ENCODE measurements at places on chromosomes 12 and 14.
A peak's percentile ranks its signal among the peaks of the same experiment; 100 is the strongest.

GRCh38 chr12:112381406-112381882, 787 bp downstream of the HECTD4 start:
- H3K4me1 ChIP-seq, result peaks cover 16% of the 10 kb centered on the region
- no peaks in the 10 kb centered on the region for H3K27me3 ChIP-seq
- peak overlapping the region; percentile 86 for H3K4me3 ChIP-seq
- H3K36me3 ChIP-seq, result peaks cover 8% of the 10 kb centered on the region
- H3K27ac ChIP-seq, result peak overlapping the region; percentile 97
- peak; percentile 46 for DNase-seq

DNA sequence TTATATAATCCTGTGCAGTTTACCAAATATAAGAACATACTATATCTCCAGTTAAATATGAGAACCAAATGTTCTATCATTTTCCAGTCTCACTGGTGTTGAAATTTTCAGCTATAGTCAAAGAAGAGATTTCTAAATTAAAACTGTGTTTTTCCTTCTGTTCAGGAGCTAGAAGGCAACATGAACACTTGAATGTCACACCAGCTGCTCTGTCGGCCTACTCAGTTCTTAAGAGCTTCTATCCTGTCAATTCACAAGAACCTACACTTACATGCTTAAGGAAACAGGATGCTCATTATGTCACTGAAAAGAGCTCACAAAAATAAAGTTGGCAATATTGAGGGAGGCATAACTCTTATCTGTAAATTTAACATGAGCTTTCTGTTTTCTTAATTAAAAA, 43.1 kb downstream of the ATP2B1 start:
- no peak overlapping the region for H3K27ac ChIP-seq
- H3K4me3 ChIP-seq, result no peak overlapping the region
- no peaks in the 10 kb centered on the region for H3K27me3 ChIP-seq
- H3K4me1 ChIP-seq, result peaks cover 44% of the 10 kb centered on the region
- no peak for DNase-seq

DNA sequence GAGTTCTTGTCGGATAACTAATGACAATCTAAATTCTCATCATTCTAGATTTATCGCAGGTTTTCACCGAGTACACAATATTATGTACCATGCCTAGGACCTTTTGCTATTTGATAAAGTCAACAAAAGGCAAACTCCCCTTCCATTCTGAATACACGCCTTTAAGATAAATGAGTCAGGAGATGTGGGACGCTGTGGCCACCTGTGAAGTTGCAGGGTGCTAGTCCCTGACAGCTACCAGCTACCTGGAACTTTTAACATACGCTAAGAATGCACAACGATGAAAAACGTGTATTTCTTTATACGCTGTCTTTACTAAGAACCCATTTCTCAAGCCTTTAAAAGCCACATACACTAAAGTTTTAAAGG, 678 bp downstream of the MDM1 start:
- H3K36me3 ChIP-seq, result peaks cover 21% of the 10 kb centered on the region
- no peaks in the 10 kb centered on the region for H3K27me3 ChIP-seq
- H3K4me1 ChIP-seq, result peaks cover 24% of the 10 kb centered on the region
- H3K27ac ChIP-seq, result peak overlapping the region; percentile 89
- DNase-seq, result no peak

DNA sequence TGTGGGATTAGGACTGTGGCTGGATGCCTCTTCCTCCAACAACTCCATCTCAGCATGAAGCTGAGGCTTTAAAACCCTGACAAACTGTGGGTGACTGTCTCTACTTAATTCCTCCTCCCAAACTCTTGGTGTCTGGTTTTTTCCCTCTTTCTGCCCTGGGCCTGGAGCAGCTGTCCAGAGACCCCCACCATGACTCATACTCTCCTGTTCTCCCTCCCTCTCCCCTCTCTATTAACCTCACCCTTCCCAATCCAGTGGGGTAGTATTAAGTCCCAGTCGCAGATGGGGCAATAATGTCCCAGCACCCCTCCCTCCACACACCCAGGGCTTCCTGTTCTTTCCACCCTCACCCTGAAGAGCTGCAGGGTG, 2.0 kb upstream of the DNAJC14 start:
- peaks cover 25% of the 10 kb centered on the region for H3K36me3 ChIP-seq
- no peaks in the 10 kb centered on the region for H3K27me3 ChIP-seq
- H3K4me3 ChIP-seq, result peak overlapping the region; percentile 59
- H3K4me1 ChIP-seq, result peaks cover 28% of the 10 kb centered on the region

- H3K4me1 ChIP-seq, result peaks cover 14% of the 10 kb centered on the region
- H3K27ac ChIP-seq, result no peak overlapping the region
- H3K27me3 ChIP-seq, result peaks cover 7% of the 10 kb centered on the region
- H3K4me3 ChIP-seq, result no peak overlapping the region
- DNase-seq, result no peak
- H3K36me3 ChIP-seq, result no peaks in the 10 kb centered on the region
Measured at GRCh38 chr14:34049790-34050189, 98.9 kb upstream of the EGLN3 start.

DNA sequence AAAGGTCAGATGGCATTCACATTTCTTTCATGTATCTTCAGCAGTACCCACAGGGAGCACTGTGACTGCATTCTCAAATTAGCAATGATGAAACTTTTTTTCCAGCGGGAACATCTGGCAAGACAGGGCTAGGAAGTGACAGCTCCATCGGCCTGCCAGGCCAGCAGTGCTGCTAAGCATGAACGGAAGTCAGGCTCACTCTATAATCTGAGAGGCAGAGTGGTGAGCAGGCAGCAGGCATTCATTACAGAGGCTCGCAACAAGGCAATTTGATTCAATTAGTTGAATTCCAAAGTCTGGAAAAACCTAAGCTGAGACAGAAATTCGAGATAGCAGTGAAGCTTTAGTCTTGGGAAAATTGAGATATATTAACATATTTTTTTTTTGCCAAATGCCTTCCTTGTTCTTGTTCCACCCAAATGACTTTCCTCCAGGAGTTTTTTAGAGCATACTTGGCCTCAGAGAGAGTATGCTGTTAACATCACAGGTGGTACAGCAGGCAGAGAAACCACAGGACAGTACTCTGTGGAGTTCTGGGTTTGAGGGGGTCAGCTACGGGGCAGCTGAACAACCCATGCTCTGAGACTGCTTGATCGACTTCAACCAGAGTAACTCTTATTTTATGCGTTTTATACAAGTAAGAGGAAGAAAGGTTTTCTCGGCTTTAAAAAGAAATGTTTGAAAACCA, 414.9 kb downstream of the APAF1 start:
- H3K4me1 ChIP-seq, result no peaks in the 10 kb centered on the region
- H3K27me3 ChIP-seq, result no peaks in the 10 kb centered on the region
- H3K36me3 ChIP-seq, result no peaks in the 10 kb centered on the region
- DNase-seq, result no peak

DNA sequence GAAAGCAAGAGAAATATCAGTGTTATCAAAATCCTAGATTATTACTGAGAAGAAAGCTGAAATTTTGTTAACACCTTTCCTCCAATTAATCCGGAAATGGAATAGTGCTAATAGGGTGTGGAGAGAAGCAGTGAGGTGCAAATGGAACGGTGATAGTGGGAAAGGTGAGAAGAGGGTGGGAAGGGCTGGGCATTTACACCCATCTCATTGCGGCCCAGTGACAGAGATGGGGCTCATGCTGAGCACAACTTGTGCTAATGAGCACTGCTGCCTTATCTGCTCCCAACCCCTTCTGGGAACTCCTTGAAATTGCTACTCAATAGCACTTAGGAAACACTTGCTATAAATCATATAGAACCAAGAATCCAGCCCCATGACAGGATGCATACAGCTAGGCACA, 94.4 kb downstream of the PTPRR start:
- no peaks in the 10 kb centered on the region for H3K4me1 ChIP-seq
- H3K36me3 ChIP-seq, result no peaks in the 10 kb centered on the region
- DNase-seq, result no peak
- no peak overlapping the region for H3K27ac ChIP-seq

DNA sequence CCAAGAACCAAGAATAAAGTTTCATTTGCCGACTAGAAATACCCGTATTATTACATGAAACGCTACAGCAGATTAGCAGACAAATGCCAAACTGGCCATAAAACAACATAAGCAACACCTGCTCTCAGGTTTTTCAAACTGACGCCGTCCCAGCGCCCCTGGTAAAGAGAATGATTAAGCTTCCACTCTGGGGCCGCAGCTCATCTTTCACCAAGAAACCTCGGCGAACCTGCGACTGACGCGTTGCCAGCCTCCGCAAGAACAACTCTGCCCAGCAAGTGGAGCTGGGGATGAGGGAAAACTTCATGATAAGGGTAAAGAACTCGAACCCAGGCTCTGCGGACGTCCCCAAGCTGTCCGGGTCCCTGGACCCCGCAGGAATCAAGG, 530 bp downstream of the ARL1 start:
- H3K27me3 ChIP-seq, result no peaks in the 10 kb centered on the region
- H3K36me3 ChIP-seq, result peaks cover 5% of the 10 kb centered on the region
- H3K27ac ChIP-seq, result peak overlapping the region; percentile 97
- peaks cover 8% of the 10 kb centered on the region for H3K4me1 ChIP-seq

DNA sequence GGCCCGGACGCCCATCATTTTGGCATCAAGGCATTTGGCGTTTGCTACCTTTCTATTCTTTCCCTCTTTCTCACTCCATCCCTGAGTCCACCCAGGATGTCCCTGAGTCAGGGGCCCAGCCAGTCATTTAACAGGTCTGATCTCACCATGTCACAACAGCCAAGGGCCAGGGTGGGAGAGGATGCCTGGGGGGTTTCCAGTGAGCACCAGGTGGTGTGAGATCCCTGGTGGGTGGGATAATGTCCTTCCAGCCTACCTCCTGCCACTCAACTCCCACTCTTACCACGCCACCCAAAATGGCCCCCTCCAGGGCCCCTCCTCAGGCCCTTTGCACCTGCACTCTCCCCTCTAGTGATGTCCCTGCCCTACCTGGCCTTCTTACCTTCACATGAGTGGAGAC, 310.8 kb downstream of the BCL11B start:
- H3K4me1 ChIP-seq, result no peaks in the 10 kb centered on the region
- H3K27ac ChIP-seq, result no peak overlapping the region
- H3K36me3 ChIP-seq, result peaks cover 1% of the 10 kb centered on the region
- H3K4me3 ChIP-seq, result no peak overlapping the region

DNA sequence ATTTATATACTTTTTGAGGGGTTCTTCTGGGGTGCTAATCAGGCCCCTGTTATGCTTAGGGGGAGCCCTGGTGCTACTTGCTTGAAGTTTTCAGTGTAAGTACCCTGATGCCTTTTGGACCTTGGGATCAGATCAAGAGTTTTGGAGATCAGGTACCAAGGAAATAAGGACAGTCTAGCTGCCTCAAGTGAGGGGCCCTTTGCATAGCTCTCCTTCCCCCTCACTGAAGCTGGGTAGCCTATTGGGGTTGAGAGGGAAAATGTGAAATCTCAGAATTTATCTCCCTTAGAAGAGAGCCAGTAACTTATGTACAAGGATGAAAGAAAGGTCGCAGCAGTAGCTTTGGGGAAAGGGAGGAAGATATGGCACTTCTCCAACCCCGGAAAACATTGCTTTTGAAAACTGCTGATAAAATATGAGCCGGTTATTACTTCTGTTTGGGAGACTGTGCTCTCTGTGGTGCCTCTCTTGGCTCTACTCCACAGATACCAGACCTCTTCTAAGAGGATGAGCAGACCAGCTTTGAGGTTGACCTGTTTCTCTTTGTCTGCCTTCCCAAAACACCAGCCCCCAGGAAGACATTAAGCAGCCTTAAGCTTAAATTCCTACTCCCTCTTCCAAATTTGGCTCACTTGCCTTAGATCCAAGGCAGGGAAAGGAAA, 8.8 kb upstream of the AMHR2 start:
- no peaks in the 10 kb centered on the region for H3K27me3 ChIP-seq
- no peak for DNase-seq

- H3K36me3 ChIP-seq, result no peaks in the 10 kb centered on the region
- H3K27ac ChIP-seq, result no peak overlapping the region
- DNase-seq, result no peak
- H3K27me3 ChIP-seq, result no peaks in the 10 kb centered on the region
- H3K4me3 ChIP-seq, result no peak overlapping the region
Measured at GRCh38 chr14:33586806-33587205, 364.1 kb downstream of the EGLN3 start.

DNA sequence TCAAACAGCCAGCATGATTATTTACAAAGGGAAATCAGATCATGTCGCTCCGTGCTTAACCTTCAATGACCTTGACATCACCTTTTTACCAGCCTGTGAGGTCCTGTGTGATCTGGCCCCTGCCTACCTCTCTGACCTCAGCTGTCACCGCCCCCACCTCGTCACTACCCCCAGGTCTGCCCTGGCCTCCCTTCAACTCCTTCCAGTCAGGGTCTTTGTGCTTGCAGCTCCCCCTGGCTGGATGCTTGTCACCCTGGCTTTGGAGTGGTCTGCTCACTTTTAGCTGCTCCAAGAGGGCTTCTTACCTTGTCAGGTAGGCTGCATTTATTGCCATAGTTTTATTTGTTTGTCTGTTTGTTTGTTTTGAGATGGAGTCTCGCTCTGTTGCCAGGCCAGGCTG, 8.2 kb upstream of the MAX start:
- no peaks in the 10 kb centered on the region for H3K27me3 ChIP-seq
- no peak overlapping the region for H3K27ac ChIP-seq
- H3K36me3 ChIP-seq, result no peaks in the 10 kb centered on the region
- no peak for DNase-seq
- no peak overlapping the region for H3K4me3 ChIP-seq
- no peaks in the 10 kb centered on the region for H3K4me1 ChIP-seq

DNA sequence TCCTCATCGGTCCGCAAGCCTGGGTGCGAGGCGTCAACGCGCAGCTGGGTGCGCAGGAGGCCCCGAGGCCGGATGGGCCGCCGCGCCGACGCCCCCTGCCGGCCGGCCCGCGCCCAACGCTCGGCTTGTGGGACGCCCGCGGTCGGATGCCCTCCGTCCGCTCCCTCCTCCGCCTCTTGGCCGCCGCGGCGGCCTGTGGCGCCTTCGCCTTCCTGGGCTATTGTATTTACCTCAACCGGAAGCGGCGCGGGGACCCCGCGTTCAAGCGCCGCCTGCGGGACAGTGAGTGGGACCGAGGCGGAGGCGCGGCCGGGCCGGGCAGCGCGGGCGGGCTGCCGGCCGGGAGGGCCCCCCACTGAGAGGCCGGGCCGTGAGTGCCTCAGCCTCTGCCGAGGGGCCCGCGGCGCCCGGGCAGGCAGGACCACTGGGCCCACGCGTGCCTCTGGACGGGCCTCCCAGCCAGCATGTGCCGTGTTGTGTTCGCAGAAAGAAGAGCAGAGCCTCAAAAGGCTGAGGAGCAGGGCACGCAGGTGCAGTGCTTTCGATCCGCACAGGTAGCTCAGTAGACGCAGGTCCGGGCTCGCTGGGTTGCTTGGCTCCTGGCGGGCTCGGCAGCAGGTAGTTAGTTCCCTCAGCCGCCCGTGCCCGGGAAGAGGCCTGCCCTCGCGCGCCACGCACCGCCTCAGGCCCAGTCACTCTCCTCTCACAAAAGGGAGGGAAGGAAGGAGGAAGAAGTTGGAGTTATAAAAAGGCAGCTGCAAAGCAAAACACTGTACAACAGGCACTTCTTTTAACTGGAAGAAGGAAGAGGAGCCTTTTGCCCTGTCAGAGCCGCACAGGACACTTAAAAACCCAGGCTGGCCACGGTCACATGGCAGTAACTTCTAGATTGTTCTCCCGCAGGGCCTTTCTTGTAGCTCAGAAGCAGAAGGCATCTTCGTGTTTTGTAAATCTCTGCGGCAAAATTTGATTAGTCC, at the start of gene TOMM20L:
Gene TOMM20L, plus strand, starts transcription at position 119 of the 977 bp plus-strand sequence. Its CDS starts 28 bp downstream, at position 147.
- peak within 1 kb of the TSS; percentile 91 for H3K27ac ChIP-seq
- DNase-seq, result peak; percentile 75
- peaks cover 3% of the 10 kb centered on the region for H3K36me3 ChIP-seq
- H3K4me3 ChIP-seq, result peak within 1 kb of the TSS; percentile 85
- peaks cover 13% of the 10 kb centered on the region for H3K4me1 ChIP-seq
